Tibial artery (tissue), 4 donors: ENCODE measurements at places on chromosomes 6 and 20.
A peak's percentile ranks its signal among the peaks of the same experiment; 100 is the strongest.

- peak overlapping the region; percentile 91 for H3K4me3 ChIP-seq
- no peaks in the 10 kb centered on the region for H3K27me3 ChIP-seq
- no peak for DNase-seq
- no peaks in the 10 kb centered on the region for H3K4me1 ChIP-seq
- peak overlapping the region; percentile 87 for H3K27ac ChIP-seq
Observed at GRCh38 chr6:42978487-42978838, 518 bp downstream of the PEX6 start.

- no peaks in the 10 kb centered on the region for H3K36me3 ChIP-seq
- no peak overlapping the region for H3K27ac ChIP-seq
- no peaks in the 10 kb centered on the region for H3K27me3 ChIP-seq
- no peaks in the 10 kb centered on the region for H3K4me1 ChIP-seq
- H3K4me3 ChIP-seq = no peak overlapping the region
Observed at GRCh38 chr6:95248499-95248898, 328.8 kb upstream of the MANEA start.

DNA sequence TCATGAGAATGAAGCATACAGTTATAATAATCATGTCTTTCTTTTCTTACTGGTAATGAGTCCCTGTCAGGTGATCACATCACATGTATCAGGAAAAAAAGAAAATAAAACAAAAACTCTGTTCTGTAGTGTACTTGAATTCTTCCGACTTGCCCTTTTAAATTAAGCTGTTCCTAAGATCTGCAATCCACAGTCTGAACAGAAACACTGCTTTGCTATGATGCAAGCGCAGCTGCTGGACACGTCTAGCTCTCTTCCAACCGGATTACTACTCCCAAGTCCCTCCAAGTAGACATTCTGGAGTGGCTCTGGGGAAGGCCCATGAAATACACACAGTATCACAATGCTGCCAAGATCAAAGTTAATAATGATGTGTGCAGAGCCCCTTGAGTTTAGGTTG is 83.7 kb downstream of the FYN start:
- H3K36me3 ChIP-seq = no peaks in the 10 kb centered on the region
- no peak overlapping the region for H3K27ac ChIP-seq
- no peak for DNase-seq
- no peaks in the 10 kb centered on the region for H3K4me1 ChIP-seq

DNA sequence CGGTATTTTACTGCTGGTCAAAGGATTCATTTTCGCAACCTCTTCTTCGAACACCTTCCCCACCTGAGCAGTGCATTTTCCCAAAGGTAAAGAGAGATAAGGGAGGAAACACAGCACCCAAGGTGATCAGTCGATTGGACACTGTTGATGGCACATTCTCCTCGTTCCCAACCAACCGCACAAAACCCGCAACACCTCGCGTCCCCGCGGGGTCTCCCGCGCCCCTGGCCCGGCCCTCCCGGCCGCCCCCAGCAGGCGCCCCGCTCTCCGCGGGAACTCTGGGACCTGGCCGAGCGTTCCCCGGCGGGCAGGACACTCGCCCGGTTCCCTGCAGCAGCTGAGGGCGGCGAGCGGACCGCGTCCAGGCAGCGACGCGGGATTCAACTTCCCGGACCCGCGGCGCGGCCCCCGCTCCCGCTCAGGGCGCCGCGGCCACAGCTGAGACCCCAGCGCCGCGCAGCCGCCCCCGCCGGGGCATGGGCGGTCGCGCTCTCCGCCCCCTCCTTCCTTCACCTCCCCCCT is 506 bp downstream of the RGS17 start:
- H3K36me3 ChIP-seq = no peaks in the 10 kb centered on the region
- H3K27ac ChIP-seq = peak overlapping the region; percentile 35
- H3K27me3 ChIP-seq = no peaks in the 10 kb centered on the region
- peak overlapping the region; percentile 59 for H3K4me3 ChIP-seq
- H3K4me1 ChIP-seq = peaks cover 25% of the 10 kb centered on the region

GRCh38 chr6:12935637-12936036 is 219.1 kb downstream of the PHACTR1 start:
- DNase-seq = no peak
- no peaks in the 10 kb centered on the region for H3K36me3 ChIP-seq
- H3K27me3 ChIP-seq = no peaks in the 10 kb centered on the region
- no peak overlapping the region for H3K4me3 ChIP-seq
- no peak overlapping the region for H3K27ac ChIP-seq

GRCh38 chr20:47606983-47607613 is 105.4 kb downstream of the NCOA3 start:
- no peak for DNase-seq
- H3K4me3 ChIP-seq = no peak overlapping the region
- H3K27ac ChIP-seq = no peak overlapping the region
- peaks cover 15% of the 10 kb centered on the region for H3K4me1 ChIP-seq

DNA sequence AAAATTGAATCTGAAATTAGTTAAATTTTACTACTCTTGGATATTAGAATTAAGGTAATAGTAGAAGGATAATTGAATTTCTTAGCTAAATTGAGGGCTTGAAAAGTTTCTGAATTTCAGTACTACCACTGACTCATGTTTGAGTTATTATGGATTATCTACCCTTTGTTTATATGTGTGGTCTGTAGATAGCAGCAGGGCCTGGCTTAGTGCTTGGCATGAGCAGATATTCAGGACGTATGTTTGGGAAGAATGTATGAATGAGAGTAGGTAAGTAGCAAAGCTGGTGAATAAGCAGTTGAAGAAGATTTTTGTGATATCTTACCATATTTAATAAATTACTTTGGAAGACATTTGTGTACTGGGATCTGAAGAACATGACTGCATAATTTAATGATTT is 152.7 kb downstream of the MACROD2 start:
- no peaks in the 10 kb centered on the region for H3K4me1 ChIP-seq
- no peak overlapping the region for H3K27ac ChIP-seq
- H3K36me3 ChIP-seq = no peaks in the 10 kb centered on the region

GRCh38 chr20:41365777-41366545 is 657 bp downstream of the EMILIN3 start:
- no peak for DNase-seq
- H3K27me3 ChIP-seq = peaks cover 66% of the 10 kb centered on the region
- peak overlapping the region; percentile 23 for H3K4me3 ChIP-seq
- H3K4me1 ChIP-seq = peaks cover 19% of the 10 kb centered on the region
- H3K27ac ChIP-seq = no peak overlapping the region

- H3K4me3 ChIP-seq = no peak overlapping the region
- peaks cover 4% of the 10 kb centered on the region for H3K4me1 ChIP-seq
- no peak overlapping the region for H3K27ac ChIP-seq
- H3K36me3 ChIP-seq = no peaks in the 10 kb centered on the region
- H3K27me3 ChIP-seq = no peaks in the 10 kb centered on the region
- no peak for DNase-seq
Observed at GRCh38 chr6:40321616-40322015, 265.5 kb downstream of the LRFN2 start.

- no peaks in the 10 kb centered on the region for H3K4me1 ChIP-seq
- no peak overlapping the region for H3K4me3 ChIP-seq
- DNase-seq = no peak
- no peak overlapping the region for H3K27ac ChIP-seq
- H3K36me3 ChIP-seq = no peaks in the 10 kb centered on the region
Observed at GRCh38 chr6:25025248-25025918, 89.6 kb upstream of the RIPOR2 start.

DNA sequence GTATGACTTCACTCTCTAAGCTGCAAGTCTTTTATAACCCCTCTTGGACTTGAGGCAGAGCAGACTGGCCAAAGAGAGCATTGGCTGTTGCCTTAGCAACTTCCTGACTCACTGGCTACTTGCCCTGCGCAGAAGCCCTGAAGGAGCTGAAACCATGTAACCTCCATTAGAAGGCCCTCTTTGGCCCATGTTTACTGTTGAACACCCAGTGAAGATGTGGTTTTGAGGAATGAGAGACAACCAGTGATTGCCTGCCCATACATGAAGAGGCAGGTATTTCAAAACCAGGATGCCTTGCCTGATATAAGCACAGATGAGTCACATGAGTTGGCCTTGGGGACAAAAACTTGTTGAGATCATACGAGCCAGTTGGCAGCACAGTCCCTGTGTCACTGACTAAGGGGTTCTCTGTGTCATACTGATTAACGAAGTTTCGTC is 182.5 kb downstream of the EDN1 start:
- H3K27ac ChIP-seq = peak overlapping the region; percentile 70
- H3K4me3 ChIP-seq = no peak overlapping the region
- peak; percentile 93 for DNase-seq
- H3K36me3 ChIP-seq = no peaks in the 10 kb centered on the region

DNA sequence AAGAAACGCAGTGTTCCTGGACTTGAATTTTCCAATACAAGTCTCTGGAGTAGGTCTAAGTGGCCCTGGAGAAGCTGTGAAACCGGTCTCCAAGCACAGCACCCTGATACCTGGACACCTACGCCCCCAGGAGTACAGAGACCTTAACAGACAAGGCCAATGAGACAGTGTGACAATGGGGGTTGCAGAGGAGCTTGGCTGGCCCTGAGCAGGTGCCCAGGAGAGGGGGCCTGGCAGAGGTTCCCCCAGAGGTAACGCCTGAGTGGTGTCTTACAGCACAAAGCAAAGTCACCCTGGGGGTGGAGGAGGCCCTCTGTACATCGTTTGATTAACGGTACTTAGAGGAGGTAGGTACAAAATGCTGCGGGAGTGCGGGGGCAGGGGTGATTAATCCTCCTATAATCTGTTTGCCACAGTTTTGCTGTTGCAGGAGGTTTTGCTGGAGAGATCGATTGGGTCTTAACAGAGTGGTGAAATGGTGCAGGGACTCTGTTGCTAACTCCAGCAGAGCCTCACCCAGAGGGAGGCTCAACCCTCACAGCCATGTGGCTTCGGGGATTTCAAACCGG is 37.3 kb upstream of the APCDD1L start:
- H3K36me3 ChIP-seq = no peaks in the 10 kb centered on the region
- H3K4me1 ChIP-seq = no peaks in the 10 kb centered on the region
- H3K4me3 ChIP-seq = no peak overlapping the region
- H3K27me3 ChIP-seq = no peaks in the 10 kb centered on the region
- no peak for DNase-seq
